ENCODE measurements at places on chromosomes 7 and 10. TPM values are rescaled to one million over a fixed set of nuclear protein-coding genes. Genes with fewer than 3 reads are reported as not detected.

ARL5B gene
- total RNA-seq: 7.7 TPM

COMTD1 gene
- 11.0 TPM for total RNA-seq

SSC4D gene
- 0.39 TPM for total RNA-seq

UCN3 gene
- total RNA-seq: not detected

LOXL4 gene
- 7.2 TPM for total RNA-seq

ADARB2 gene
- total RNA-seq: not detected

CALU gene
- 475 TPM for total RNA-seq

KCND2 gene
- 5.1 TPM for total RNA-seq

KAZALD1 gene
- total RNA-seq: 11.9 TPM

BLNK gene
- total RNA-seq: not detected

AFAP1L2 gene
- total RNA-seq: under 0.01 TPM

SPDYE5 gene
- not detected for total RNA-seq

RPS24 gene
- 1,226 TPM for total RNA-seq

ATOH7 gene
- total RNA-seq: under 0.01 TPM

CNPY4 gene
- 17.3 TPM for total RNA-seq

PRTFDC1 gene
- 7.0 TPM for total RNA-seq

ECHS1 gene
- 61.7 TPM for total RNA-seq

C10orf143 gene
- 0.39 TPM for total RNA-seq

TRIM50 gene
- not detected for total RNA-seq

HEPACAM2 gene
- not detected for total RNA-seq

EN2 gene
- total RNA-seq: not detected

PLEKHA1 gene
- 12.1 TPM for total RNA-seq

NUTM2B gene
- total RNA-seq: 0.73 TPM

VENTX gene
- not detected for total RNA-seq

ADAMTS14 gene
- 2.6 TPM for total RNA-seq

FEZF1 gene
- not detected for total RNA-seq

GPR85 gene
- total RNA-seq: 1.8 TPM

NPSR1 gene
- total RNA-seq: not detected

HKDC1 gene
- total RNA-seq: 0.20 TPM

AUTS2 gene
- 5.9 TPM for total RNA-seq

SH2D4B gene
- total RNA-seq: not detected

ITIH5 gene
- total RNA-seq: 0.20 TPM

WDFY4 gene
- not detected for total RNA-seq

SPDYE18 gene
- not detected for total RNA-seq

GPER1 gene
- total RNA-seq: 8.5 TPM

AKR1C8 gene
- not detected for total RNA-seq

OLAH gene
- under 0.01 TPM for total RNA-seq

NAT16 gene
- not detected for total RNA-seq

C10orf53 gene
- total RNA-seq: not detected

SLC29A4 gene
- total RNA-seq: 0.59 TPM

SLC18A2 gene
- total RNA-seq: not detected

FRG2B gene
- not detected for total RNA-seq

SAMD9L gene
- total RNA-seq: 7.0 TPM

STRIP2 gene
- 12.5 TPM for total RNA-seq

NUTM2A gene
- 0.20 TPM for total RNA-seq

Measured in subcutaneous preadipocyte (primary cell).